SK-N-DZ (cell line): ENCODE measurements at places on chromosomes 7 and 10.

GRCh38 chr10:25901199-25901598 lies 32.8 kb upstream of the MYO3A start:
- DNase-seq, result no peak

GRCh38 chr10:18290651-18291313 lies 150.6 kb downstream of the CACNB2 start:
- DNase-seq, result peak; percentile 25

GRCh38 chr7:111137296-111138192 lies 46.6 kb downstream of the LRRN3 start:
- DNase-seq, result no peak

DNA sequence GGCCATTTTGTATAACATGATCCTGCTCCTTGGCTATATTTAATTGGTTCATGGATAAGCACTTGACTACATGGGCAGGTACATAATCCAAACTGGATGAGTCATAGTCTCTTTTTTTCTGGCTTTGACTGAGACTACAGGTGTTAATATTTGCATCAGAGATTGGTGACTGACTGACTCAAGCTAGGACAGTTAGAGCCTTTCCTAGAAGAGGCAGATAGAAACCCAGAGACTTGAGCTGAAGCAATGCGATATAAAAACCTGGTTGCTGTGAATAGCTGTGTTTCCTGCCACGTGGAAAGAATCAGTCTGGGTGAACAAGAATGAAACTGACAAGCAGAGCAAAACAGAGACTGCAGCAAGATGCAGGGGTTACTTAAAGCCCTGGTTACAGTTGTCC lies 81.0 kb downstream of the SAMD9 start:
- no peak for DNase-seq

- no peak for DNase-seq
Measured at GRCh38 chr10:75137533-75138438, 26.3 kb downstream of the SAMD8 start.

GRCh38 chr7:82803411-82803810 lies 359.3 kb downstream of the PCLO start:
- DNase-seq, result no peak

DNA sequence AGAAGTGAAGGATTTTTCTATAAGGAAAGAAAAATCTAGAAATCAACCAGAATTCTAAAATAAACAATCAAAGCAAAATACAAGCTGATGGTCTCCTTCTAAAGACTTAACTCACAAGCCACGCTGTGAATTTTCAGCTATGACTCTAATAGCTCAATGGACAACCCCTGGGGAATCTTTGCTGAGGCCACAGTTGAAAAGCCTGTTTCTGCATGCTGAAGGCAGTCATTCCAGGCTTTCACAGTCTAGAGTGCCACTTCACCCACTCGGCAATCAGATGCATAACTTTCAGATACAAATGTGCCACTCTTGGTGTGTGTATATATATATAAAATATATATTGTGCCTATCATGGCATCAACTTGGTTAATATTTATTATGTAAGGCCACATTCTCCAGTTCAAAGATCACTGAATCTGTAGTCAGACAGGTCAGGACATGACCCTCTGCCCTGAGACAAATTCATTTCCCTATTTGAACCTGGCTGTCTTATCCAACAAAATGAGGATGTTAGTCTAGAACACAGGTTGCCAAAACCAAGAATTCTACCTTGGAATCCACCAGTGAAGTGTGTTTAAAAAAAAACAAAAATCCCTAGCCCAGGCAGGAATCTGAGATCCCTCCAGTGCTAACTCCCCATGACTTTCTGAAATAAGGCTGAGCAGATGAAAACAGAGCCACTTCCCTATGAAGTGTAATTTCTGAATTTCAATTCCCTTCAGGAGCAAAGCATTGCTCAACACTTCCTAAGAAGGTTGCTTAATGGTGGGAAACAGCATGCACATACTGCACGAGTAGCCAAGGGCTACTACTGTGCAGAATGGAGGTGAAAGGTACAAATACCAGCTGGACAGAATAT lies 9.9 kb downstream of the LIPA start:
- DNase-seq, result no peak

DNA sequence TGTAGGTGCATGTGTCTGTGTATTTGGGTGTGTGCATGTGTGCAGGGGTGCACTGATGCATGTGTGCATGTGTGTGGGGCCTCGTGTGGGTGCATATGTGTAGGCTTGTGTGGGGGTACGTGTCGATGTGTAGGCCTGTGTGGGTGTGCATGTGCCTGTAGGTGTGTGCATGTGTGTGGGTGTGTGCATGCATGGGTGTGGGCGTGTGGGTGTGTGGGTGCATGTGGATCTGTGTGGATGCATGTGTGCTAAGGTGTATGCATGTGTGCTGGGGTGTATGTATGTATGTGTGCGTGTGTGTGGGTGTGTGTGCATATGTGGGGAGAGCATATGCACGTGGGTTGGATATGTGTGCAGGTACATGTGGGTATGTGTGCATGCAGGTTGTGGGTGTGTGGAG lies 73.2 kb downstream of the NKX6-2 start:
- no peak for DNase-seq

GRCh38 chr10:110822712-110823311 lies 48.9 kb upstream of the PDCD4 start:
- DNase-seq, result no peak

DNA sequence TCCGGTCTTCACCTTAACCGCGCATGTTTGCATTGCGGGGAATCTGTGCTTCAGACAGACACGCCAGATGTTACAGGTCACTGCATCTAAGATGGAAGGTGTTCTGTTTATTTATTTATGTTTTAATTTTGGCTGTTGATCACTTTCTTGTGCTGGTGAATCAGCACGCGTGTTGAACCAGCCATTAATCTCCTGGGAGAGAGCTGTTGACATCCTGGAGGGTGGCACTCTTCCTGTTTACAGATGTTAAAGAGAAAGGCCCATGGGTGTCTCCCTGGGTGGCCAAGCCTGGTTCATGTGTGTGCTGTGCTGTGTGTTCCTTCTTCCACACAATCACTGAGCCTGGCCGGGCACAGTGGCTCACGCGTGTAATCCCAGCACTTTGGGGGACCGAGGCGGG lies 355.3 kb downstream of the PAXIP1 start:
- DNase-seq, result no peak

DNA sequence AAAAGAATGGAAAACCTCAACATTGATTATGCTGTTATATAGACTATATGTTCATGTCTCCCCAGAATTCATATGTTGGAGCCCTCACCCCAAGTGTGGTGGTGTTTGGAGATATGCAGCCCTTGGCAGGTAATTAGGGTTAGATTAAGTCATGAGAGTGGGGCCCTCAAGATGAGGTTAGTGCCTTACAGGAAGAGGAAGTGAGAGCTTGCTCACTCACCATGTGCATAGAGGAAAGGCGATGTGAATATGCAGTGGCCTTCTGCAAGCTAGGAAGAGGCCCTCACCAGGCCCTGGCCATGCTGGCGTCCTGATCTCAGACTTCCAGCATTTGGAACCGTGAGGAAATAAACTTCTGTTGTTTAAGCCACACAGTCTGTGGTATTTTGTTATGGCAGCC lies 14.8 kb downstream of the ZNF33A start:
- no peak for DNase-seq

DNA sequence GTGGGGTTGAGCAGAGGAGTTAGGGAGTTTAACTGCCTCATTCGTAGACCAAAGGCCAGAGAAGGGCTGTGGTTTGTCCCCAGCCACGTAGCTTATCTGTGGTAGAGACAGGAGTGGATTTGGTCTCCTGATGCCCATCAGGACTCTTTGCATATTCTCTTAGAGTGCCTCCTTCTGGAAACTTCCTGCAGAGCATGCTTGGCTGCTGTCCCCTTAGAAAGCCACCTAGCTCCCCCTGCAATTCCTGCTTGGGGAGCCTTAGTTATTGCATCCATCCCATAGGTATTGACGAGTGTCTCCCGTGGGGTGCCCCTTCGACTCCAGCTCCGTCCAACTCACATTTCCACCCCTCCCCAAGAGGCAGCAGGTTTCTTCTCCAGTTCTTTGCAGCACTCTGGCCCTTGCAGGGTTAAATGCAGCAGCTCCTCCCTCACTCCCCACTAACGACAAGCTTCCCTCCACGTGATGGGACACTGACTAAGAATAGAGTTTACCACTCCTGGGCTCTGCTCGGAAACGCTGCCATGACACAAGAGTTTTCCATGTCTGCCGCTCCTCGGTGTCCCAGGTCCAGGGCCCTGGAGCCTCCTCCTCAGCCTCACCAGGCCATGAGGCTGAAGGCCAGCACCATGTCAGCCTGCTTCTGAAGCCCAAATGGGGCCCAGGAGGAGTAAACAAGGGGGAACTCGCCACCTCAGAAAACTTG lies 147.8 kb upstream of the UNC5B start:
- DNase-seq, result no peak

DNA sequence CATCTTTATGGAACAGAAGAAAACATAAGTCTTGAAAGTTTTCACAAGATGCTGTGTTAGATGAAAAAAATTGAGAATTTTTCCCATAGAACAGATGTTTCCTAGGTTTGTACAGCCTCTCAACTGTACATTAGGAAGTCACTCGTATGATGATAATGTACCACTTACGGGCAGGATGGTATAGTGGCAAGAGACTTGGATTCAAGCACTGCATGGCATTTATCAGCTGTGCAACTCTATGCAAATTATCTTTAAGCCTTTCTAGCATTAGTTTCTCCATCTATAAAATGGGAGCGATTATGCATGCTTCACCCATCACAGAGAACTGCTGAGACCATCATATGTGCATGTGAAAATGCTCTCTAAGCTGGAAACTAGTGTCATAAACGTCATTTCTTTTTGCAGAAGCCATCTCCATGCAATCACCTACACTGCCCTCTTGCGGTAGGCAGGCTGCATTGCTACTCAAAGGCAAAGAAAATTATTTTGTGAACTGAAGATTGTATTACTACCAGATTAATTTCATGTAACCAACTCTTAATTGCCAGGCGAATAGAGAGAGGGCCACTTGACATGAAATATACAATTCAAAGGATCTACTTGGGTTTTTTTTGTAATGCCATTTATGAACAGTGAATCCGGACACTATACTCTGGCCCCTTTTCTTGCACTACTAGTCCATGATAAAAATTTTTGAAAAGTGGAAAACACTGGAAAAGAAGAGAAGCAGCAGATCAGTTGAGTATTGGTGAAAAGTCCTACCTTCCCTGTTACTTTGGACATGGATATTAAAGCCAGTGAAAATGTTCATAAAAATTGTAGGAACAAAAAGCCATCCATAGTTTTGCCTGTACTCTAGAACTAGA lies 102.3 kb downstream of the JAZF1 start:
- DNase-seq, result peak; percentile 64

DNA sequence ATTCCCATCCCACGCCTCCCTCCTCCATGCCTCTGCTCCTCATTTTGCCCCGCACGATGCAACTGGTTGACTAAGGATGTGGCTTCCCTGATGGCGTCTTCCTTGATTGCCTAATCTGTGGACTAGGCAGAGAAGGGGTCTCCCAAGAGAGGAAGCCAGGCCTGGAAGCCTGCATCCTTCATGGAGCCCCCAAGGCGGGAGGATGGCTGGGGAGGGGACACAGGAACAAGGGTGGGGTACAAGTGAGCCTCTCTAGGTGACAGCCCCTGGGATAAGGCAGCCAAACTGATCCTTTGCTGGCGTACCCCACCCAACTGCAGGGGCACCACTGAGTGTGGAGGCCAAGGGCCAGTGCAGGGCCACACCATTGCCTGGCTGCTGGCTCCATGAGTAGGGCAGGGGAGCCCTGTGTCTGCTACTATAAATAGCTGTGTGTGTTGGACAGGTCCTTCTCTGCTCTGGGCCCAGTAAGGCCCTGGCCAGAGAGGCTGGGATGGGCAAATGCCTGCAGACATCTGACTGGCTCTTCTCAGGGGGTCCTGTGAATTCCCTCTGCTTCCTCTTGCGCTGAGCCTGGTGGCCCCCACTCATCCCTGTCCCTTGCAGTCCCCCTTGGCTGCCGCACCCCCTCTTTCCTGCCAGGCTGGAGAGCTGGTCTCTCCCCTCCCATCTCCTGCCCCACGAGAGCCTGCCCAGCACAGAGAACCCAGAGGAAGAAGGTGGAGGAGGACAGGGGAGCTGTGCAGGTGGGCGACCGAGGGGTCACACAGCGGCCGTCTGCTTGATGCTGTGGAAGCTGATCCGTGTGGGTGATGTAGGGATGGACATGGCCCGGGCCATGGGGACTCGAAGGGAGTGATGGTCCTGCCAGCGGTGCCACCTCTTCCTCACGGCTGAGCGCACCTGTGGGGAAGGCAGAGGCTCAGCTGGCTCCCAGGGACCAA lies 29.3 kb downstream of the CRHR2 start:
- no peak for DNase-seq

DNA sequence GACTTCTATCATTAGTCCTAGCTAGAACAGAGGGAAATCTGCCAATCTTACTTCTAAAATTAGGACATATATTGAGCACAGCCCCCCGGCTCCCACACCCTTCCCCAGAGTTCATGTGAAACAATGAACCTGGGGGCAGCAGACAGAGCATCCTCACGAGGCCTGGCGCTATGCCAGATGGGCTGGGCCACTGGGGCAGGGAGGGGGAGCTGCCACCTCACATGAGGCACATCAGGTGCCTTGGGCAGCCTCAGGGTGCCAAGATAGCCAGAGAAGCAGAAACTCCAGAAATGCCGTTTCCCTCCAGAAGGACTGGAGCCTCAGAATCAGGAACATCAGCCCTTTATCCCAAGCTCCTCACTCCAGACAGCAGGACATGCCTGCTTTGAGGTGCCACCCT lies 92.8 kb upstream of the LANCL2 start:
- no peak for DNase-seq

GRCh38 chr7:142954680-142955268 lies 7.4 kb downstream of the KEL start:
- DNase-seq, result no peak

GRCh38 chr10:33064706-33065105 lies 106.7 kb upstream of the ITGB1 start:
- DNase-seq, result no peak

GRCh38 chr7:7862393-7862792 lies 106.2 kb upstream of the GLCCI1 start:
- no peak for DNase-seq

DNA sequence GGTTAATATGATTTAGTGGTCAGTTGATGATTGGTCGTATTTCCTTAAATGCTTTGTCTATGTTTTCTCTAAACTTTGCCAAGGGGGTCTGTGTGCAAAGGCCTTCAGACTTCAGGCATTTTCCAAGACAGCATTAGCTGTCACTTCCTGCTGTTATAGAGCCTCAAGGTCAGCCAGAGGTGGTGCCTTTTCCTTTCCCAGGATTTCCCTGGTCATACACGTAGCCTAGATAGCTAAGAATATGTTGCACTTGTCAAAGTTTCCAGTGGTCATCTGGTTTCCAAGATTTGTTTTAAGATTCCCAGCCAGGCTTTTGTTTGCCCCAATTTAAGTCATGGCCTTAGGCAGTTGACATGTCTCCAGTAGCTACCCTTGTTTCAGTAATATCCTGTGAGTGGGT lies 133.2 kb upstream of the IGFBP3 start:
- DNase-seq, result no peak
